Chondrocyte (in vitro differentiated cells): ENCODE measurements at places on chromosomes 3 and 15. TPM values are rescaled to one million over a fixed set of nuclear protein-coding genes. Genes with fewer than 3 reads are reported as not detected.

GRCh38 chr15:100890850-100891249 lies 11.2 kb downstream of the ALDH1A3 start:
- no peak overlapping the region for H3K27ac ChIP-seq
- DNase-seq = no peak
- no peaks in the 10 kb centered on the region for H3K27me3 ChIP-seq
- H3K4me1 ChIP-seq = peaks cover 39% of the 10 kb centered on the region
- H3K36me3 ChIP-seq = no peaks in the 10 kb centered on the region

- H3K36me3 ChIP-seq = peaks cover 18% of the 10 kb centered on the region
- H3K4me1 ChIP-seq = peaks cover 17% of the 10 kb centered on the region
- H3K27ac ChIP-seq = no peak overlapping the region
- H3K27me3 ChIP-seq = no peaks in the 10 kb centered on the region
- no peak for DNase-seq
Measured at GRCh38 chr15:81992523-81992922, 53.3 kb downstream of the MEX3B start.

DNA sequence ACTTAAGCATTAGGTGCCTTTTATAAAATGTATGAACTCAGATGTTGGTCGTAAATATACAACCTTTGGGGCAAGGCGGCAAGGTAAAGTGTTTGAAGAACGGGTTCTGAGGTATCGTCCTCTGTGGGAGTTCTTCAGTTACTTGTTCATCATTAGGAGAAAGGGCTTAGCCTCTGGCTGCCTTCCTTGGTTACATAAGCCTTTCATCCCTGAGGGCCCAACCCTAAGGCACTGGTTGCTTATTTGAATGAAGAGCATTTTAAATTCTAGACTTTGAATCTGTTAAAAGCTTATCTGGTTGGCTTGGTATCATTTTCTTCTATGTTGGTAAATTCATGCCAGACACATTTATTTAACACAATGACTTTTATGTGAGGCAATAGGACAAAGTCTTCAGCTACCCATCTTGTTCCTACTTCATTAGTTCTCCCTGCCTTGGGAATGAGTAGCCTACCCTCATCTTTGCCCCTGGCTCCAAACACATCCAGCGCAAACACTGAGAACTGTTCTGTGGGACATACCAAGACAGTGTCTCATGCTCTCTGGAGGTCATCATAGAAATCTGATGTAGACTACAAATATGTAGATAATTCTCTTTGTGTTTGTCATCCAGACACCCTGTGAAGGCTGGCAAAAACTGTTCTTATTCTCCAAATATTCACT lies 12.4 kb upstream of the CCDC80 start:
- peak overlapping the region; percentile 93 for H3K27ac ChIP-seq
- H3K4me1 ChIP-seq = peaks cover 68% of the 10 kb centered on the region
- peak overlapping the region; percentile 43 for H3K4me3 ChIP-seq
- peaks cover 2% of the 10 kb centered on the region for H3K36me3 ChIP-seq
- DNase-seq = no peak

DNA sequence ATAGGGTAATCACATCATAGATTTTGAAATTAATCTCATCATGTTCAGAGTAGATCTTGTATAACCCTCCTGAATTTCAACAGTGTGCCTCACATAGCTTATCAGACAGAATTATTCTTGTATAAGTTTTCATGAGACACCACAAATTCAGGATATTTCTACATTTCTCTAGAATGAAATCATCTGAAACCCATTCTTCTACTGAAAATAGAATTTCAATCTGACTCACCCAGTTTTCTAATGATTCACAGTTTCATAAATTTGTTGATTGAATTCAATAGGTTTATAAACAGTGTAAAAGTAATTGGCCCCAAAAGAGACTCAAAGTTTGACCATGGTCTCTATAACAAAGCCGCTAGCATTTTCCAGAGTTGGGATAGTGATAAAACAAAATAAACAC lies 1082.6 kb upstream of the EPHA6 start:
- H3K4me3 ChIP-seq = no peak overlapping the region
- peaks cover 4% of the 10 kb centered on the region for H3K27me3 ChIP-seq
- no peaks in the 10 kb centered on the region for H3K4me1 ChIP-seq

MME gene
- 1.7 to 8.9 TPM (median 2.5 TPM) in 3 replicates for total RNA-seq

ALDH1A3 gene
- total RNA-seq = 0.51 to 0.55 TPM in 2 of 3 replicates, not detected in the other

- H3K27ac ChIP-seq = no peak overlapping the region
- no peaks in the 10 kb centered on the region for H3K36me3 ChIP-seq
- DNase-seq = no peak
- no peaks in the 10 kb centered on the region for H3K27me3 ChIP-seq
Measured at GRCh38 chr3:8990266-8991215, 27.3 kb upstream of the RAD18 start.

CAV3 gene
- not detected in 3 replicates for total RNA-seq

GRCh38 chr3:176870451-176870850 lies 326.8 kb downstream of the TBL1XR1 start:
- H3K4me1 ChIP-seq = peaks cover 6% of the 10 kb centered on the region
- H3K27me3 ChIP-seq = no peaks in the 10 kb centered on the region
- no peak for DNase-seq
- H3K4me3 ChIP-seq = no peak overlapping the region

- no peak for DNase-seq
- H3K4me1 ChIP-seq = no peaks in the 10 kb centered on the region
- no peak overlapping the region for H3K4me3 ChIP-seq
- no peaks in the 10 kb centered on the region for H3K36me3 ChIP-seq
Measured at GRCh38 chr3:90241481-90241880, 1134.1 kb downstream of the EPHA3 start.

GRCh38 chr3:113261626-113262303 lies 50.4 kb downstream of the BOC start:
- peaks cover 7% of the 10 kb centered on the region for H3K36me3 ChIP-seq
- no peak overlapping the region for H3K4me3 ChIP-seq
- H3K27ac ChIP-seq = peak overlapping the region; percentile 87

- H3K4me1 ChIP-seq = peaks cover 29% of the 10 kb centered on the region
- DNase-seq = no peak
- no peak overlapping the region for H3K27ac ChIP-seq
- no peaks in the 10 kb centered on the region for H3K27me3 ChIP-seq
Measured at GRCh38 chr3:48552111-48552951, 4.3 kb downstream of the PFKFB4 start.

- no peak overlapping the region for H3K4me3 ChIP-seq
- H3K27me3 ChIP-seq = peaks cover 10% of the 10 kb centered on the region
- H3K4me1 ChIP-seq = peaks cover 3% of the 10 kb centered on the region
Measured at GRCh38 chr3:168162172-168162571, 66.4 kb upstream of the GOLIM4 start.

GRCh38 chr15:98232761-98233160 lies 272.3 kb downstream of the ARRDC4 start:
- H3K36me3 ChIP-seq = no peaks in the 10 kb centered on the region
- DNase-seq = no peak
- H3K27ac ChIP-seq = no peak overlapping the region
- no peak overlapping the region for H3K4me3 ChIP-seq

DNA sequence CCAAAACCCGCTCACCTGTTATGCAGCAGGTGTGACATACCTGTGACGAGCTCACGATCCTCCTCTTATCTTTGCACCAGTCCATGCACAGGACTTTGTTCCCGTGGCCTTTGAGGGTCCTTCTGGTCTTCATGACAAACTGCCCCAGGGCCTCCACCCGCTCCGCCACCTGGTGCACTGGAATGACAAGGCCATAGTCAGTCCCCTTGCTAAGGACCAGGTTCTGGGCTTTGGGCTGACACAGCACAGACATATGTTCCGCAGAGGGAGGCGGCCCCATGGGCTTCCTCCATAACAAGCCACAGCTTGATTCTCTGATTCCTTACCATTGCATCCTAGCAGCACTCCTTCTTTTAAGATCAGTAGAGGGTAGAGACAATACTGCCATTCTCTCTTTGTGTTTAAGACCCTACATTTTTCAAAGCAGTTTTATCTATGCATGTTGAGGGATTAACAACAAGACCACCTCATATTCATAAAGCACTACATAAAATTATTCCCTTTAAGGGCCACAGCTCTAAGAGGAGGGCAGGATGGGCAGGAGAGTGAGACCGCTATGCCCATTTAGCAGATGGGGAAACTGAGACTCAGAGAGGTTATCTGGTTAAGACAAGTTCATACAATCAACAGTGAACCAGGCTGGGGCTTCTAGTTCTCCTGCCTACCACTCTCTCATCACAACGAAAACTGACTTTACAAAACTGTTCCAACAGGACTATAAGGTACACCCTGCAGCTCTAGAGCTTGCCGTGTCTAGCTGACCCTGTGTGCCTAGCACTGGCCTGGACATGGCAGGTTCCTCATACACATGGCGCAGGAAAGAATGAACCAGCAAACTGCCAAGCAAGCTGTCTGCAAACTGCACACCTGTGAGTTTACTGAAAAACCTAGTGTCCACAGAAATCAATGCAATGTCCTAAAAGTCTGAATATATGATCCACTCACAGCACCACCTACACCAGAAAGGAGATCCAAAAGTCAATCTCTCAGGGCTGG lies 37.0 kb downstream of the GNB5 start:
- peaks cover 5% of the 10 kb centered on the region for H3K4me1 ChIP-seq
- no peak overlapping the region for H3K4me3 ChIP-seq
- peaks cover 13% of the 10 kb centered on the region for H3K36me3 ChIP-seq

TMEM40 gene
- not detected in 3 replicates for total RNA-seq

- DNase-seq = no peak
- no peak overlapping the region for H3K4me3 ChIP-seq
- peak overlapping the region; percentile 64 for H3K27ac ChIP-seq
- peaks cover 31% of the 10 kb centered on the region for H3K36me3 ChIP-seq
Measured at GRCh38 chr15:99603828-99604227, 38.0 kb downstream of the MEF2A start.

PLIN1 gene
- 0.17 to 0.44 TPM in 2 of 3 replicates, not detected in the other for total RNA-seq

- no peaks in the 10 kb centered on the region for H3K4me1 ChIP-seq
- no peak overlapping the region for H3K4me3 ChIP-seq
- no peaks in the 10 kb centered on the region for H3K36me3 ChIP-seq
Measured at GRCh38 chr3:27581852-27582251, 97.7 kb upstream of the SLC4A7 start.

DNA sequence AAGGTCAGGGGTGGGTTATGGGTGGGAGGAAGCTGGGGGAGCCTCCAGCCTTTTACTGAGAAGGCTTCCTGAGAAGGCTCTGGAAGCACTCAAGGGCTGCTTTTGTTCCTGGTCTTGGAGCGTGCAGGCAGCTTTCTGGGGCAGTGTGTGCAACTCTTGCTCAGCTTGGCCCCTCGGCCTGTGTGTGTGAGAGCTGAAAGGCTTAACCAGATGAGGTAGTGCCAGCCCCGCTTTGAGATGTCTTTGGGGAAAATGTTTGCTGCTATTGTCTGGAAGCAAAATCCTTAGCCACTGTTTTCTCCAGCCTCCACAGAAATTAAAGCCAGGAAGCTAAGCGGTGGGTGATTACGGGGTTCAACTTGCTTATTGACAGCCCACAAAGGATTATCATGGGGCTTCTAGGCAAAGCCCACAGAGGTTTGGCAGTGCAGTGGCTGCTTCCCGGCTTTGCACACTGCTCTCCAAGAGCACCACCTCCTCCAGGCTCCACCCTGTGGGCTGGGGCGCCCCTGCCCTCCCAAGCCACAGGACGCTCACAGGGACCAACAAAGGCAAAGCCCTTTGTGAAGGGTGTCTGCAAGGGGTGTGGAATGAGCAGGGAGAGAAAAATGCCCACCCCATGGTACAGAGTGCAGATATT lies 121.7 kb upstream of the TLE3 start:
- DNase-seq = no peak
- H3K4me3 ChIP-seq = no peak overlapping the region
- H3K36me3 ChIP-seq = peaks cover 1% of the 10 kb centered on the region
- H3K27ac ChIP-seq = no peak overlapping the region
- H3K27me3 ChIP-seq = peaks cover 23% of the 10 kb centered on the region

NDN gene
- total RNA-seq = 44.3 to 50.4 TPM (median 44.5 TPM) in 3 replicates

DNA sequence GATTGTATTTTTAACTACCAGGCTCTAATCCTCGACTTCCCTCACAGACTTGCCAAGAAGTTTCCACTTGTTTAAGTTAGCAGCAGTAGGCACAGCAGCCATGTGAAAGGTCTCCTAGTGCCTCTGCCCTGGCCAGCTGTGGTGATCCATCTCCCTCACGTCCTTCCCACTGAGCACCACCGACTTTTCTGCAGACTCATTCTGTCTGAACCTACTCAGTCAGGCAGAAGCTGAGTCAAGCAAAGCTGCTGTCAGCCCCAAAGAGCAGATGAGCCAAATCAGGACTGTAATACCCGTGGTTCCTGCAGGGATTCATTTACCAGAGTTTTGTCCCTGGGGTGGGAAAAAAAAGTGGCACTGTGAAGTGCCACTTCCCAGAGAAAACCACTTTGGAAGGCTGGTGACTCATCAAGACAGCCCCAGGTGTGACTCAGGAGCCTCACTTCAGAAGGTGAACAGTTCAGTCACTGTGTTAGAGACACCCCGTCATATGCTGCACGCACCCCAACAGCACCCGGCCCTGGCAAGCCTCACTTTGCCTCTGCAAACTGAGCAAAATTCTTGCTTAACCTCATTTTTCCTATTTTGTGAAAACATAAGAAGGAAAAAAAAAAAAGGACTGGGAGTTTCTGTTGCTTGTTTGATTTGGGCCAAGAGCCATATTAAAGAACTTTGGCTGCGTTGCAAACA lies 76.0 kb downstream of the WWTR1 start:
- H3K36me3 ChIP-seq = no peaks in the 10 kb centered on the region
- H3K27me3 ChIP-seq = no peaks in the 10 kb centered on the region
- no peak for DNase-seq
- peak overlapping the region; percentile 96 for H3K27ac ChIP-seq
- peak overlapping the region; percentile 31 for H3K4me3 ChIP-seq
- H3K4me1 ChIP-seq = peaks cover 86% of the 10 kb centered on the region

CILP gene
- 0.17 to 0.22 TPM (median 0.21 TPM) in 3 replicates for total RNA-seq

PLCH1 gene
- total RNA-seq = 0.07 to 0.17 TPM in 2 of 3 replicates, not detected in the other

DNA sequence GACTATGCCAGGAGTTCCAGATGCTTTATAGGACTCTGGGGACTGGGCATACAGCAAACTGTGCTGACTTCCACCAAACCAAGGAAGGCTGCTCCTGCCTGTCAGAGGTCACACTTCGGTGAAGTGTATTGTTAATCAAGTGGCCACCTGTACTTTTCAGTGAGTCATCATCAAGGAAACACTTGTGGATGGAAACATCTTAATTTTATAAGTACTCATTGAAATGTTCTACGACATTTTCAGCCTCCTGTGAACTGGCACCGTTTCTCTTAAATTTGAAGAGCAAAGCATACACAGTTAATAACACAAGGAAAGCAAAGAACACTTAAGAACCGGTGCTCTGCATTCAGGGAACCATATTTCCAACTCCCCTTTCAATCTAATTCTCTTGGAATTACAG lies 801.7 kb upstream of the DPPA4 start:
- no peaks in the 10 kb centered on the region for H3K27me3 ChIP-seq
- H3K36me3 ChIP-seq = peaks cover 4% of the 10 kb centered on the region
- no peak overlapping the region for H3K4me3 ChIP-seq
- DNase-seq = no peak
- peaks cover 5% of the 10 kb centered on the region for H3K4me1 ChIP-seq

GUCA1C gene
- not detected in 3 replicates for total RNA-seq

- peaks cover 11% of the 10 kb centered on the region for H3K36me3 ChIP-seq
- no peak overlapping the region for H3K27ac ChIP-seq
- peaks cover 32% of the 10 kb centered on the region for H3K4me1 ChIP-seq
- H3K27me3 ChIP-seq = no peaks in the 10 kb centered on the region
- no peak overlapping the region for H3K4me3 ChIP-seq
- no peak for DNase-seq
Measured at GRCh38 chr15:56148064-56148463, 95.6 kb downstream of the RFX7 start.

GRCh38 chr15:70140543-70141375 lies 43.0 kb upstream of the TLE3 start:
- peaks cover 32% of the 10 kb centered on the region for H3K4me1 ChIP-seq
- H3K27me3 ChIP-seq = peaks cover 23% of the 10 kb centered on the region
- no peaks in the 10 kb centered on the region for H3K36me3 ChIP-seq
- peak overlapping the region; percentile 15 for H3K27ac ChIP-seq

SMCO1 gene
- total RNA-seq = not detected in 3 replicates
